ENCODE measurements at places on chromosomes 4 and X.

- no peak for DNase-seq
Measured at GRCh38 chrX:30572004-30572403, 5.6 kb downstream of the TASL start.

DNA sequence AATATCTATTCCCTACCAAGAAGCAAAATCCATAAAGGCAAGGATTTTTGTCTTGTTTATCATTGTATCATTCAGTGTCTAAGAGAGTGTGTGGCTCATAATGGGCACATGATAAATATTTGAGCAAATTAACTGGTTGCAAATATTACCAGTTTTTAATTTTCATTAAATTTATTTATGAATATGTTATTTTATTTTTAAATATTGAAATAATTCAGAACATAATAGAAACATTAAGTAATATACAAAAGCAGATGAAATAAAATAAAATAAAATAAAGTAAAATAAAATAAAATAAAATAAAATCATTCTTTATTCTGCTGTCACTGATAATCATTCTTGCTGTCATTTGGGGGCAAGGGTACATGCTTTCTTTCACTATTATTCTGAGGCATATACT is 120.9 kb downstream of the NPFFR2 start:
- DNase-seq = no peak

- DNase-seq = no peak
Measured at GRCh38 chr4:76160355-76160754, 12.2 kb upstream of the NUP54 start.

- DNase-seq = no peak
Measured at GRCh38 chr4:42732776-42733175, 75.9 kb upstream of the ATP8A1 start.

- DNase-seq = no peak
Measured at GRCh38 chr4:147683188-147683591, 773 bp downstream of the PRMT9 start.

- DNase-seq = no peak
Measured at GRCh38 chr4:4496592-4497372, 45.1 kb downstream of the STX18 start.

DNA sequence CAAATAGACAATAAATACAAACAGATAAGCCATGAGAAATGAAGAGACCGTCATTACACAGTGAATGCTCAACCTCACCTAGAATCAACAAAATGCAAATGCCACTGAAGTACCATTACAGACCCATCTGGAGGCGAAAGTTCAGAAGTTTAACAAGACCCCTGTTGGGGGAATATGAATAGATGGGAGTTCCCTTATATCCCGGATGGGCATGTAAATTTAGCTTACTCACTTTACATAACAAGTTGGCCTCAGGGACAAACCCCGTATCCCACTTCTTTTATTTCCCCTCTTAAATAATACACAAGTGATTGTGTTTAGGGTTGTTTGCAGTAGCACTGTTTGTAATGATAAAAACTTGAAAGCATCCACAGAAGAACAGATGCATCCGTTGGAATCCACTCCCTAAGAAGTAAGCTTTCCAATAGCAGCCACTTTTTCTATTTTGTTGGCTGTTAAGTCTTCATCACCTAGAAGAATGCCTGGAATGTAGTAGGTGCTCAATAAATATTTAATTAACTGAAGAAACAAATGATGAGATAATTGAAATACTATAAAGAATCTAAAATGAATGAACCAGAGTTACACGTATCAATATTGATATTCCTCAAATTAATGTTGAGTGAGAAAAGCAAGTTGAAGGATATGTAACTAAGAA is 1076.3 kb upstream of the TENM3 start:
- no peak for DNase-seq

GRCh38 chr4:145107126-145107525 is 9.0 kb downstream of the ABCE1 start:
- no peak for DNase-seq

GRCh38 chr4:153143527-153144348 is 60.5 kb upstream of the TRIM2 start:
- no peak for DNase-seq

DNA sequence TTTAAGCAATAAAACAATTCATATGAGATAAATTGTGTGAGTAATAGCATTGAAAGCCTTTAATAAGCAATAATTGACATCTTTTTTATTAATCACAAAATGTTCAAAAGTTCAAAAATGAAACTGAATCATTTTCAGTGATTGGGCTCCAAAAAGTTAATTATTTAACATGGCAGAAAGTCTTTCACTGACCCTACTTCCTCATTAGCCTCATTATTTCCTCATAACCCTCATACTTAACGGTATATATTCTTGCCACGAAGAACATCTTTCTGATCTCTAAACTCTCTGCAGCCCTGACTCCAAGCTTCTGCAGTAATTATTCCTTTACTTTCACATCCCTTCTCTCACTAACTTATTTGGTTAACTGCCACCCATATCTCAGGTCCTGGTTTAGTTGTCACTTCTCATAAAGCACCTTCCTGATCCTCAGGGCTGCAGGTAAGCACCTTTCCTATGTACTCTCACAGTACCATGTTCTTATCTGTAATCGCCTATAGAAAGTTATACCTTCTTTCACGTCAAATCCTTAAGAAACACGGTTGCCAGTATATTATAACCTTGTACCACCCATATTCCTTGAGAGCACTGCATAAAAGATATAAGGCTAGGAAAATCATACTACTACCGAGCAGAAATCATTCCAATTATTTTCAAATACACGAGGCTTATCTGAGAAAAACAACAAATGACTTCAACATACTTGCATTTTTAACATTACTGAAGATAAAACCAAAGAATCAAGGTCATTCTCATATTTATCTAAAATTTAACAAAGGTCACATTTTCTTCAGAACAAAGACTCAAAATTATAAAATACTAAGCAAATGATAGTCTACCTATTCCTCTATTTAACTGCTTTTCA is 72.2 kb downstream of the PPP3CA start:
- no peak for DNase-seq

DNA sequence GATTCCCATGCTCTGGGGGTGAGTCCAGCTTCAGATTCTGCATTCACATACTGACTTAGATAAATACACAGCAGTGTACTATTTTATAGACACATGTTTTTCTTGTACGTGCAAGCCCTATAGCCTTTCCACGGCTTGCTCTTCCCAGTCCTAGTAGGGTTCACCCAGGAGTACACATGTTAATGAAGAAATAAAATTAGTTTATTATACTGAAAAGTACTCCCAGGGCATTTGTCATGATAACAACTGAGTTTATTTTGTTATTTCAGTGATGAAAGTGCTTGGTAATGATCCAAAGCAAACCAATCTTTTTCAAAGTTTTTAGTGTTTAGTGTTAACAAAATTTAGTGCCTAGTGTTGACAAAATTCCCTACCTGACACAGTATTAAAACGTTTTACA is 21.3 kb downstream of the MAPK10 start:
- no peak for DNase-seq

- no peak for DNase-seq
Measured at GRCh38 chr4:170274616-170275015, 184.9 kb upstream of the AADAT start.

- no peak for DNase-seq
Measured at GRCh38 chr4:67122029-67122428, 423.3 kb downstream of the CENPC start.

DNA sequence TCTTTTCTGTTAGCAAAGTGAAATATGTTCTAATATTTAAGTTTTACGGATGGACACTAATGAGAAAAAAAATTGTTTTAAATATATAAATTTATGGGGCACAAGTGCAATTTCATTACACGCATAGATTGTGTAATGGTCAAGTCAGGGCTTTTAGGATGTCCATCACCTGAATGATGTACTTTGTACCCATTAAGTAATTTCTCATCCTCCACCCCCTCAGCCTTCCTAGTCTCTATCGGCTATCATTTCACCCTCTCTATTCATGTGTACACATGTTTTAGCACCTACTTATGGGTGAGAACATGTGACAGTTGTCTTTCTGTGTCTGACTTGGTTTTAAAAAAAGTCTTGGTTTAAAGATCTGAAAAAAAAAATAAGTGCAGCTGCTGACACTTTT is 616.0 kb downstream of the IQCM start:
- no peak for DNase-seq

DNA sequence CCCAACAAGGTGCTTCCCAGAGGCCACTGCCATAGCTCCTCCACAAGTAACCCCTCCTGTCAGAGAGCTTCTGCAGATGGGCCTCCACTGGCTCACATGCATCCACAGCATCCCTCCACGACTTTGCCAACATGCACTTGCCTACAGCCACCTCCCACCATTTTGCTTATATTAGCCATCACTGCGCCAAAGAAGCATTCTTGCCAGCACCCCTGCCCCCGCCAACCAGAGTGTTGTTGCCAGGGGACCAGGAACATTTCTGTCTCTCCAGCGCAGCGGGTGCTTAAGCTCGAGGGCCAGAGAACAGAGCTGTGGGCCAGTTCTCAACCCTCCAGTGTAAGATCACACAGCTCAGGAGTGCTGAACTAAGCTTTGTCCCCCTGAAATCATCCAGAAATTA is 517.6 kb downstream of the PABPC4L start:
- no peak for DNase-seq

DNA sequence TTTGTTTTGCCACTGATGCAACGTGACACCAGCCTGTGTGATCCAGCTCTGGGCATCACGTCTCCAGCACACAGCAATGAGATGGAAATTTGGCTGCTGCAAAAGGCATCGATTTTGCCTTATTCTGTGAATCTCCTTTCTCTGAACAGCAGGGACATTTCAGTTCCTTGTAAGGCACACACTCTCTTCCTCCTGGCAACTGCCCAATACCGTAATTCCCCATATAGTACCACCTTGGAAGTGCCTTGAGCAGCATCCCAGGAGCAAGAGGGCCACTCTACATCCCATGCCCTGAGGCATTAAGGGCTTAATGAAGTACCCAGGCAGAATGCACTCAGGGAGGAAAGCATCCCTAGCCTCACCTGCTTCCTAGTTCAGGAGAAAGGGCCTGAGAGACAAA is 10.5 kb upstream of the MAMLD1 start:
- no peak for DNase-seq

GRCh38 chr4:69888336-69888735 is 28.4 kb upstream of the SULT1E1 start:
- no peak for DNase-seq

GRCh38 chrX:136210806-136211205 is 40.4 kb downstream of the MAP7D3 start:
- DNase-seq = no peak

DNA sequence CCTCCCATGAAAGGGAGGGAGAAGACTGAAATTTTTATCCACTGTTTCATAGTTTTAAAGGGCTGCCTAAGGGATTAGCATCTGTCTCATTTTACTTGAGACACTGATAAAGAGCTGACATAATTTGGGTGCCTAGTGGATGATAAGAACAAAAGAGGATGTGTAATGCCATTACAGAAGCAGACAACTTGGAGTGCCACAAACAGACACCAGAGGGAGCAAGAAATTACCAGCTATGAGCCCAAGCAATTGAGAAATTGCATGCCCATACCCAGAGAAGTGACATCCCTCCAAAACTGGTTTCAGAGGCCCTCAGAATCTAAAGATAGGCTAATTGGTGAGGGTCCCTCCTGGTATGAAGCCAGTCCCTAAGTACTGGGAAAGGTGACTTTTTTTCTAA is 38.5 kb upstream of the POU3F4 start:
- no peak for DNase-seq

DNA sequence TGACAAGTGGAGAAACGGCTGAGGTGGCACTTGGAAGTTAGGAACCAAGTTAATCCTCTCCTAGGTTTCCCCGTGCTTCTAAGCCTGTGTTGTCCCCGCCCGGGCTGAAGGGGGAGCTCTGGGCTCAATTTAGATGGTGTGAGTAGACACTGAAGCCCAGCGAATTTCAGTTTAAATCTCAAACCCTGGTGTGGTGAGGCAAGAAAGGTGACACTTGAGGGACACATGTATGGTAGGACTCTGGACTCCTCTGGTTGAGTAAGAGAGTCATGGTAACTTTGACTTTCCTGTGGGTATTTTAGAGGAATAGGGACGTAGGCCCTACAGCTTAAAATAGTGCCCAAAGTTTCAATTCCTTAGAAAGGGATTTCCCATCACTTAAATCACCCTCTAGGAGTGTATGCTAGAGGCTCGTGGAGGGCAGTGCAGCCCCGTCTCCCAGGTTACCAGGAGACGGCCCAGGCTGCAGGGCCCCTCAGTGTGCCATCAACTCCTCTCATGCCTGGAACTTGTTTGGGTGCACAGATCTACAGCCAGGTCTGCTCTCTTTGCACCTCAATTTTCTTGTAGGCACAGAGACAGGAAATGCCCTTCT is 24.0 kb downstream of the HAND2 start:
- DNase-seq = no peak

GRCh38 chr4:123288309-123289025 is 108.1 kb upstream of the SPRY1 start:
- DNase-seq = no peak

- no peak for DNase-seq
Measured at GRCh38 chr4:173051716-173052115, 116.9 kb upstream of the GALNT7 start.

DNA sequence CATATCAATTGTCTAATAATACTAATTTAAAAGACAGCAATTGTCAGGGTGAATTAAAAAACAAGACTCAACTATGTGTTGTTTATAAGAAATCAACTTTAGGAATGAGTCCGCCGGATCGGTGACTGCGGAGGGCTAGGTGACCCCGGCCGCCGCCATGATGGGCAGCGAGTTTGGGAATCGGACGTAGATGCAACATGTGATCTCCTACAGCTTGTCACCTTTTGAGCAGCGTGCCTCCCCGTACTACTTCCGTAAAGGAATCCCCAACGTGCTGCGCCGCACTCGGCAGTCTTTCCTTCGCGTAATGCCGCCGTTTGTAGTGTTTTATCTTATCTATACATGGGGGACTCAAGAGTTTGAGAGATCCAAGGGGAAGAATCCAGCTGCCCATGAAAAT is 742.5 kb upstream of the PABPC4L start:
- no peak for DNase-seq

- no peak for DNase-seq
Measured at GRCh38 chr4:93327346-93327745, 501.2 kb upstream of the ATOH1 start.

DNA sequence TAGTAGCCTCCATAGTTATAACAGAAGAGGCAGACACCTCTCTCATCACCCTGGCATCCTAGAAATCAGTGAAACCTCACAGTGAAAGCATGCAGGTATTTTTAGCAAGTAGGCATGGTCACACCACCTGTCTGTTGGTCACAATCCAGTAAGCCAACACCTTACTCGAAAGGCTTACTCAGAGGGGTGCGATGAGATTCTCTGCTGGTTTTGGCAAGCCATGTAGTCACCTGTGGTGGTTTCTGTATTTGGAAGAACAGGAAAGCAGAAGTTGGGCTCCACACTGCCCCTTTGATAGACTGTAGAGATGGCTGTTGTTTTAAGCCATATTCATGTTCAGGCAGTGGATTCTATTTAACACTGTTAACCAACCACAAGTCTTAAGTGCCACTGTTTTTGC is 134.7 kb downstream of the DCLK2 start:
- no peak for DNase-seq

- no peak for DNase-seq
Measured at GRCh38 chr4:71709961-71710360, 73.9 kb downstream of the GC start.

GRCh38 chrX:114101081-114101480 is 482.8 kb upstream of the HTR2C start:
- DNase-seq = no peak

- no peak for DNase-seq
Measured at GRCh38 chr4:92381616-92382015, 77.8 kb downstream of the GRID2 start.

All from activated T-cell treated with anti-CD3 and anti-CD28 coated beads for 24 hours (primary cell).